Spleen (tissue), 13 donors: ENCODE measurements at places on chromosomes 16 and 17.
A peak's percentile ranks its signal among the peaks of the same experiment; 100 is the strongest.

- DNase-seq, result no peak
Observed at GRCh38 chr17:45702666-45703266, 81.4 kb upstream of the CRHR1 start.

DNA sequence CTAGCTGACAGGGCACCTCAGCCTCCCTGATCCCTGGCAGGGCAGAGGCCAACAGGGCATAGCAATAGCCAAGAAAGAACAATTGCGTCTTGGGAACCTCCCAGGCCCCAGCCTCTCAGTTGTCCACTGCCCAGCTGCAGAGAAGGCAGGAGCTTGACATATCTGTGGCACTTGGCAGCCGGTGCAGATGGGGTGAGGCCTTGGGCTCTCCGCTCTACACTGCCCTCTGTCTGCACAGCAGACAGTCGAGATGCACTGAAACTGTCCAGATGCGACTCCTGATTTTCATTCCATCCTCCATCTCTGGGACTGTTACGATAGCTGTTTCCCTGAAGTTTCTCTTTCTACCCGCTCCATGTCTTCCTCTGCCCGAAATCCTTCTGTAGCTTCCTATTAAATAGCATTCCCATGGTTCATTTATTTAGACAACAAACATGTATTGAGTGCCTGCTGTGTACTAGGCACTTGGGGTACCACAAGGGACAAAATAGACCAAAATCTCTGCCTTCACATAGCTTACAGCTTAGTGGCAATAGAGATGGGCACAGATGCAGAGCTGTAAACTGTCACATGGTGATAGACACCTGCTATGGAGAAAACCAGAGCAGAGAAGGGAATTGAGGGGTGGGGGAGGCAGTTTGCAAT lies 3.3 kb downstream of the POLR3E start:
- peak; percentile 79 for DNase-seq

- no peak for DNase-seq
Observed at GRCh38 chr17:7574176-7574953, 5.1 kb upstream of the CD68 start.

- DNase-seq, result peak; percentile 58
Observed at GRCh38 chr17:29595943-29596774, 3.2 kb downstream of the ANKRD13B start.

GRCh38 chr16:57801809-57802340 lies 416 bp downstream of the KIFC3 start:
- DNase-seq, result no peak

DNA sequence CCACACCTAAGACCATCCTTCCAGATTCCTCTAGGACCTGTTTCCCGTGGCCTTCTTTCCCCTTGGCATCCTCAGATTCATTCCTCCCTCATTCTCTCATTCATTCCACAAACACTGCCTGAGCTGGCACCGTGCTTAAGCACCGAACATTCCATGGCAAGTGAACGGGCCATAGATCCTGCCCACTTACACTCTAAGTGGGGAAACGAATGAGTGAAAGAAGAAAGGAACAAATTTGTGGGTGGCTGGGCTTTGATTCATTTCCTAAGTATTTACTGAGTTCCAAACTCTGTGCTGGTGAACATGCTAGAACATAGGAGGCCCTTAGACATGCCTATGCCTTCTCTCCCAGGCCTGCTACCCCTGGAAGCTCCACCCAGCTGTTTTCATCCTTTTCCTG lies 30.0 kb downstream of the SRCIN1 start:
- DNase-seq, result no peak

DNA sequence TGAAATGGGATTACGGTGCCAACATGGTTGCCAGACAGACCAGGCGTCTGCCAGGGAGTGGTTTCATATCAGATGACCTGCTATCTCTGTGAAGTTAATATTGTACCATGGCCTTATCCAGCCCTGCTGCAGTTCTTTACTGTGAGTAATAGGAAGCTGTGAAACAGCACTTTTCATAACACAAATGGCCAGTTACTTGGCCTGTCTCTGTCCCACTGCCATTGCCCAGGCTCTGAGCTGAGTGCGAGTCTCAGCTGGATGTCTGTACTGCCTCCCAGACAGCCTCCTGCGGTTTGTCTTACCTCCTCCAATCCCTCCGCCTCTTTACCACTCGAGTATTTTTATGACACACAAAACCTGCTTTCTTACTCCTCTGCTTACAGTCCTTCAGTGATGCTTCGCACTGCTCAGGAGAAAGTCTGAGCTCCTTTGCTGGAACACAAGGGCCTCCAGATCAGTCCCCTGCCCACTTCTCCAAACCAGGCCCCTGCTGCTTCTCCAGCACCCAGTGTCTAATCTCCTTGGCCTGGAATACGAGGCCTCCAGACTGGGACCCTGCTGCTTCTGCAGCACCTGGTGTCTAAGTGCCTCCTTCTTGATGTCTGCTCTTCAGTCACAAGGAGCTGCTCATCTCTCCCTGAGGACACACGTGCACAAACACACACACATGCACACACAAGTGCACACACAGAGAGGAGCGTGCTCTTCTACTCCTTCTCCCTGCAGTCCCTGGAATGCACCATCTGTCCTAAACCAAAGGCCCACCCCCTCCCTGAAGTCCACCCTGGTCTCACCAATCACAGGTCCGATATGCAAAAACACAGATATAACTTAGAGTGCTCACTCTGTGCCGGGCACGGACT lies 17.1 kb upstream of the RHOT1 start:
- DNase-seq, result no peak

- no peak for DNase-seq
Observed at GRCh38 chr17:32590974-32591373, 104.2 kb downstream of the CDK5R1 start.

DNA sequence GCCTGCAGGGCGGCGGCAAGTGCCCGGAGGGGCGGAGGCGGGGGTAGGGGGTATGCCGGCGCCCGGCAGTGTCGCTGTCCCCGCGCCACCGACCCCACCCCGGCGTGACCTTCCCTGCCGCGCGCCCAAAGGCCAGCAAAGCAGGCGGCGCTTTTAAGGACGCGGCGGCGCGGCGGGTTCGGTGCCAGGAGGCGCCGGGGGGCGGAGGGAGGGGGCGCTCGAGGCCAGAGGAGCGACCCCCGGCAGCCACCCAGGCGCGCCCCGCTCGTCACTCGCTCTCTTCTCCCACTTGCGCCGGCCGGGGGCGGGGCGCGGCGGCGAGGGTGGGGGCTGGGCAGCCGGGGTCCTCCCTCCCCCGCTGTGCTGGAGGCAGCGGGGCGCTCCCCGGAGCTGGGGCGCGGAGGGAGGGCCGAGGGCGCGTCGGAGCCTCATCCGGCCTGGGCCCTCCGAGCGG lies 8.6 kb upstream of the BAHCC1 start:
- no peak for DNase-seq

GRCh38 chr16:177981-178667 lies 1.6 kb downstream of the HBA1 start:
- DNase-seq, result no peak

- DNase-seq, result no peak
Observed at GRCh38 chr17:71335212-71335611, 785.6 kb upstream of the SOX9 start.

DNA sequence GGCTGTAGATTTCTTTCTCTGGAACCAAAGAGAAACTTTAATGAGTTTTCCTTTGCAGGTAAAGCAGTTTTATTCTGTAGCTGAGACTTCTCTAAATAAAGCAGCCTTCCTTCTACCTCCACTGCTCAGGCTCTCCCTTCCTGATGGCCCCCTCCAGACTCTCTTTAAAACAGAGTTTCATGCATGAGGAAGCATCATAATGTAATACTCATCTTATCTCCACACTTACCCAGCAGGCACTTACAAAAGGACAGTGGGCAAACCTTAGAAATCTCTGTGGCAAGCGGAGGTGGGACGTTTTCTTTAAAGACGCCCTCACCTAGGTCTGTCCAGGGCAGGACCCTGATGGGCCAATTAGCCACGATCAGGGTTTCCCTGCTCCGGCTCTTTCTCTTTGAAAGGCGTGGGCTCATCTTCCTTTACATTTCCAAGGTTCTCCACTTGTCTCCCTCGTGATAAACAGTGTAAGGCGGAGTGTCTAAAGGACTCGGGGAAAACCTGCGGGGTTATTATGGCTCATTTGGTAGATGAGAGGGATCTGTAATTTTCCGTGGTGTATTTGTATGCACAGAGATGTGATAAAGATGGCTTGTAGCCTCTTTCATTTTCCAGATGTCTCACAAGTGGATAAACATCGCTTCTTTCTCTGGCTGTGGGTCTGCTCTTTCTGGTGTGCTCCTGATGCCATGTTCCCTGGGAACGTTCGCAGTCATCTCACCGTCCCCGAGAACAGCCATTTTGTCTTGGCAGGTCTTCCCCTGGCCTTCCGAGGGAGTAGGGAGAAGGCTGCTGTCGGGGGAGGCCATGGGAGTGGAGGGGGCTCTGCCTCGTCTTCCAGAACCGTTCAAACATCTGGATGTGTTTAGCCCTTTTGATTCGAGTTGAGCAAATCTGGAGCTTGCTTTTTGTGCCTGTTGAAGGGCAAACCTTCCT lies 239.0 kb downstream of the CCDC182 start:
- DNase-seq, result no peak

GRCh38 chr17:30413109-30413508 lies 34.4 kb downstream of the CPD start:
- DNase-seq, result no peak
